H7 (cell line): ENCODE measurements at places on chromosomes 12 and 14.

DNA sequence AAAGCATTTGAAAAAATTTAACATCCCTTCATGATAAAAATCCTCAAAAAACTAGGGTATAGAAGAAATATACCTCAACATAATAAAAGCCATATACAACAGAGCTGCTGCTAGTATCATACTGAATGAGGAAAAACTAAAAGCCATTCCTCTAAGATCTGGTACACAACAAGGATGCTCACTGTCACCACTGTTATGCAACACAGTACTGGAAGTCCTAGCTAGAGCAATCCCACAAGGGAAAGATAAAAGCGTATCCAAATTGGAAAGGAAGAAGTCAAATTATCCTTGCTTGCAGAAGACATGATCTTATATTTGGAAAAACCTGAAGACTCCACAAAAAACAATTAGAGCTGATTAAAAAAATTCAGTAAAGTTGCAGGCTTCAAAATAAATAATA is 114.9 kb downstream of the HELB start:
- no peak for DNase-seq

DNA sequence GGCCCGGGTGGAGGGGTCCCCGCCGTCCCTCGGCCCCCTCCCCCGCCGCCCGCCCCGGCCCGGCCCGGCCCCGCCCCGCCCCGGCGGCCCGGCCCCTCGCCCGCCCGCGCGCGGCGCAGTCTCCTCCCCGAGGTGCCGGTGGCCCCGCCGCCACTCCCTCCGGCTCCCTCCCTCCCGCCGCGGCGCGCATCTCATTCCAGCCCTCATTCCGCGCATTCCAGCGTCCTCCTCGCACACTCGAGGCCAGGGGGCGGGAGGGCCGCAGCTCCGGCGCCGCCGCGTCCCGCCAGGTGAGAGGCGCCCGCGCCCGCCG is at the start of gene TEAD4:
Gene TEAD4, plus strand, starts transcription at position 206 of the 313 bp plus-strand sequence.
- peak; percentile 99 for DNase-seq

- no peak for DNase-seq
Measured at GRCh38 chr12:75685617-75686225, 174.3 kb upstream of the KRR1 start.

DNA sequence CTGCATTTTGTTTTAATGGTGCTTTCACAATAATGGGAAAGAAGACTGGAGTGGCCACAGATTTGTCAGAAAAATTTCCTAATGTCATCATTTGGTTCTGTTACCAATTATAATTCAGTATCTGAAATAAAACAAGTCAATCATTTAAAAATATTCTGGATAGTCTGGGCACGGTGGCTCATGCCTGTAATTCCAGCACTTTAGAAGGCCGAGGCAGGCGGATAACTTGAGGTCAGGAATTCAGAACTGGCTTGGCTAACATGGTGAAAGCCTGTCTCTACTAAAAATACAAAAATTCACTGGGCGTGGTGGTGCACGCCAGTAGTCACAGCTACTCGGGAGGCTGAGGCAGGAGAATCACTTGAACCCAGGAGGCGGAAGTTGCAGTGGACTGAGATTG is 4.0 kb upstream of the LIMA1 start:
- DNase-seq, result no peak

- DNase-seq, result peak; percentile 62
Measured at GRCh38 chr14:74349757-74350156, 1.5 kb downstream of the VRTN start.

- DNase-seq, result no peak
Measured at GRCh38 chr12:126899926-126900792, 1366.8 kb upstream of the TMEM132C start.

GRCh38 chr12:89708565-89709156 is at the start of gene ATP2B1:
TSS of gene ATP2B1 (minus strand) at chr12:89708838. CDS start at chr12:89655886, 52,952 bp downstream.
- peak; percentile 88 for DNase-seq

DNA sequence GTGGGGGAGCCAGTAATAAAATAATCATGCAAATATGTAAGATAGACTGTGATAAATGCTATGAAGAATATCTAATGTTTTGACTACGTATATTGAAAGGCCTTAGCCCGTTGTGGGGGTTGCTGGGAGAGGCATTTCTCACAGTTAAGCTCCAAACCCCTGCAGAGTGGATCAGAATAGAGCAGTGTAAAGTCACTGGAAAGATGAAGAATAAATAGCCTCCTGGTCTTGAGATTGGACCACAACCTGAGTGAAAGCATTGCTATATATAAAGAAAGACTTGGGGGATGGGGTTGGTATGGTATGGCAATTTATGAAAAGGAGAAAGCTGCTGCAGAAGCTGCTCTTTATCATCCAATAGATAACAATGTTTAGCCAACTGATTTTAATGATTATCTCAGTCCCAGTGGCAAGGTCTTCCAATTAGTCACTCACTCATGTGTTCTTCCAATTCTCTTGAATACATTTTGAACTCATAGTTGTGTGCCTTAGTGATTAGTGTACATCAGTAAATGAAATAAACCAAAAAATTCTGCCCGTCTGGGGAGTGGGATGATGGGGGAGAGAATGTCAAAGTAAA is 10.2 kb downstream of the PLEKHA5 start:
- DNase-seq, result no peak

GRCh38 chr14:34172550-34173368 is 221.9 kb upstream of the EGLN3 start:
- DNase-seq, result no peak

GRCh38 chr14:91170504-91171121 is 56.7 kb downstream of the DGLUCY start:
- no peak for DNase-seq

GRCh38 chr14:91317381-91318308 is 73.1 kb upstream of the GPR68 start:
- DNase-seq, result no peak
